ENCODE measurements at places on chromosomes 6 and 20.
A peak's percentile ranks its signal among the peaks of the same experiment; 100 is the strongest.

DNA sequence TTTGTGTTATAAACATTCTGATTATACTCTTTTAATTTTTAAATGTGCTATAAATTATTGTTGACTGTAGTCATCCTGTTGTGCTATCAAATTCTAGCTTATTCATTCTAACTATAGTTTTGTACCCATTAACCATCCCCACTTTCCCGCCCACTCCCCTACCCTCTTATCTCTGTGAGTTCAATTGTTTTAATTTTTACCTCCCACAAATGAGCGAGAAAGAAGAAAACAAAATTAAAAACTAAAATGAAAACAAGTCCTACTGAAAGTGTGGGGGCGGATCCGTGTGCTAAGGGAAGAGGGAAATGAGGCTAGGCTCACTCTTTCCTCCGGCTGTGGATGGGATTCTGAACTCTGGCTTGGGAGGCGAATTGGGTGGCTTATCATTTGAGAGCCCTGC lies 6.6 kb upstream of the ZNF831 start:
- DNase-seq: no peak

DNA sequence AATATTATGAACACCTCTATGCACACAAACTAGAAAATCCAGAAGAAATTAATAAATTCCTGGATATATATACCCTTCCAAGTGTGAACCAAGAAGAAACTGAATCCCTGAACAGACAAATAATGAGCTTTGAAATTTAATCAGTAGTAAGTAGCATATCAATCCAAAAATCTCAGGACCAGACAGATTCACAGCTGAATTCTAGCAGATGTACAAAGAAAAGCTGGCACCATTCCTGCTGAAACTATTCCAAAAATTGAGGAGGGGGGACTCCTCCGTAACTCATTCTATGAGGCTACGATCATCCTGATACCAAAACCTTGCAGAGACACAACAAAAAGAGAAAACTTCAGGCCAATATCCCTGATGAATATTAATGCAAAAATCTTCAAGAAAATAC lies 67.0 kb upstream of the PDE7B start:
- DNase-seq: no peak

DNA sequence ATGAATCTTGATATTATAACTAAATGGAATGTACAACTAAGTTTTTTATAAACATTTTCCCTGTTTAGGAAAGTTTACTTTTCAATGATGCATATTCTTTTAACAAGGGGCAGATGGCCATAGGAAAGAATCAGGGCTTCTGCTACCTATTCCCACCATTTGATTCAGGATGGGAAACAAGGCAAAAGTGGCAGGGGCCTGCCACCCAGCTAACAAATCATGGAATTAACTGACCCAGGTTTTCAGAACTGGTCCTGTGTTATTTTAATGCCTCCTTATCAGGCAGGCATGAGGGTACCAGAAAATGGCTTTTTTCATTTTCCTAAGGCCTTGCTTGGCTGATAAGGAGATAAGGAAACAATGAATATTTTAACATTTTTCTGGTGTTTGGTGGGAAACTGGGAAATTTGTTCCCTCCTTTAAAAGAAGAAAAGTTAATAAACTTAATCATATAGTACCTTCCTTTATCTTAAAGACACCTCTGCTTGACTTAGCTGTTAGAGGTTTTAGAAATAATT lies 6.7 kb downstream of the POU3F2 start:
- no peak for DNase-seq

- peak; percentile 44 for DNase-seq
Measured at GRCh38 chr20:23641936-23642751, 4.4 kb upstream of the CST3 start.

Data from AG09319 (cell line).